Myometrial cell (primary cell): ENCODE measurements at places on chromosomes 11 and 22. TPM values are rescaled to one million over a fixed set of nuclear protein-coding genes. Genes with fewer than 3 reads are reported as not detected.

UBASH3B gene
- 13.3 and 21.3 TPM in 2 replicates for total RNA-seq

OR5A1 gene
- not detected in 2 replicates for total RNA-seq

TALDO1 gene
- 155 and 167 TPM in 2 replicates for total RNA-seq

PTPN5 gene
- not detected in 2 replicates for total RNA-seq

B4GALNT4 gene
- total RNA-seq: 1.2 and 2.0 TPM in 2 replicates

TTC28 gene
- 7.8 and 14.9 TPM in 2 replicates for total RNA-seq

GGTLC3 gene
- not detected in 2 replicates for total RNA-seq

FAM83F gene
- total RNA-seq: not detected in 2 replicates
